ENCODE measurements at places on chromosomes 3 and 15.

- DNase-seq, result no peak
These were observed 29.7 kb downstream of the VGLL3 start for GRCh38 chr3:86961297-86961696.

GRCh38 chr3:44729384-44729910 lies at the start of gene ZNF501:
TSS of gene ZNF501 (plus strand) at chr3:44729635. CDS start at chr3:44734422, 4,787 bp downstream.
- peak; percentile 77 for DNase-seq

DNA sequence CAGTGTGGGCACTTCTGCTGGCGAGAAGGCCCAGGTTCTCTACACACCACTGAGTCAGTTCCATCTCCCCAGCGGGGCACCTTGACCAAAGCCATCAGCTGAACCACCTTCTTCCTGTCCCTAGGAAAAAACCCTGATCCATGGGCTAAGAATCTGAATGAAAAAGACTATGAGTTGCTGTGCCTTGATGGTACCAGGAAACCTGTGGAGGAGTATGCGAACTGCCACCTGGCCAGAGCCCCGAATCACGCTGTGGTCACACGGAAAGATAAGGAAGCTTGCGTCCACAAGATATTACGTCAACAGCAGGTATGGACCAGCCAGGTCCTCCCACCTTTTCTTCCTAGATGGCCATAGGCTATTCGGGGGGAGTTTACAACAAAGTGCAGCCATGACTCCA lies 29.1 kb downstream of the TF start:
- no peak for DNase-seq

DNA sequence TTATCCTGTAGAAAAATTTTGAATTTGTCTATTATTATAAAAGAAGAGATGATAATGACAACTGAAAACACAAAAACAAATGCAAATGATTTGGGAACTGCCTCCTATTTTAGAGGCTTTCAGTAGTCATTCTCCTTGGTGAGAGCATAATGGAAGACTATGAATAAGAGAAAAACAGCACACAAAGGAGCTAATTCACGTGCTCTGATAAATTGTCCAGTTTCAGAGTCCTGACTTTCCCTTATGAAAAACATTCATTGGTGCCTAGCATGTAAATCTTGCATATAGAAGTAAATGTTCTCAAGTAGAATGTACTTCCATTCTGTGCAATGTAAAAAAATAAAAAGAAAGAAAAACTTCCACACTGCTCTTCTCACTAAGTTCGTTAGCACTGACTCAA lies 206.1 kb downstream of the IL5RA start:
- no peak for DNase-seq

DNA sequence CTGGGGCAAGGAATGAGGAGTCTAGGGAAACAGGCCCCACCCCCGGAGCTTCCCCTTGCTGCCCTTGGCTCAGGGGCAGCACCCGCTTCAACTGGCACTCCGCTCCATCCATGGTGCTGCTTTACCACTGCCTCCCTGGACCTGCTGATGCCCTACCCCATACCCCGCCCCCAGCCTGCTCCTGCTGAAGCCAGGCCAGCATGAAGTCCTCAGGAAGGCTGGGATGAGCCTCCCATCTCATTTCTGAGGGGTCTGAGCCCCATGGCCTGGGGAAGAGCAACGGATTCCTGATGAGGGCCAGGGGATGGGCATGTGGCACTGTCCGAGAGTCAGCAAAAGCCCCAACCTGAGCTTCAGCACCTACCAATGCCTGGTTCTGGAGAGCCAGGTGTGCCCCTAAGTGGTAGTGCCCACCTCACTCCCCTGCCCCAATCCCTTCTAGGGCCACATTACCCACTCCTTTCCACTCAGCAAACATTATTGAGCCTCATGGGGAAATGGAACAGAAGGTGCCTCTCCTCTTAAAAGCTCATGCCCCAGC lies 21.0 kb downstream of the SEC61A1 start:
- DNase-seq, result no peak

GRCh38 chr3:104787306-104787705 lies 579.4 kb upstream of the ALCAM start:
- DNase-seq, result no peak

DNA sequence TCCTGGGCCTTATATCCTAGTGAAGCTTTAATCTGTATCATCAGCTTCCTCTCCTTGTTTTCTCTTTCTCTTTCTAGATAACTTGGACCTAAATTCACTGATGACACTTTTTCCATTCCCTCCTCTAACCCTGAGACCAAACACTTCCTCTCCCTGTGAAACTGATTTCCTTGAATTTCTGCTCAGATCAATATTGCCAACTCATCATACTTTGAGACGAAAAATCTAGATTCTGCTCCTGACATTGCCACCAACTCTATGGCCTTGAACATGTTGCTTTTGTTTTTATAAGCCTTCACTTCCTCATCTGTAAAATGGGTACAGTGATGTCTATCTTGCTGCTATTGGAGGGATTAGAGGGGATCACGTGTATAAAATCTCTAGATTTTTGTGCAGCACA lies 42.7 kb upstream of the RASGRF1 start:
- no peak for DNase-seq

GRCh38 chr3:14238356-14238755 lies 59.7 kb downstream of the LSM3 start:
- no peak for DNase-seq

- DNase-seq, result no peak
These were observed 132.8 kb downstream of the KCNAB1 start for GRCh38 chr3:156253150-156253549.

GRCh38 chr15:29569533-29570092 lies 252.7 kb downstream of the TJP1 start:
- DNase-seq, result no peak

DNA sequence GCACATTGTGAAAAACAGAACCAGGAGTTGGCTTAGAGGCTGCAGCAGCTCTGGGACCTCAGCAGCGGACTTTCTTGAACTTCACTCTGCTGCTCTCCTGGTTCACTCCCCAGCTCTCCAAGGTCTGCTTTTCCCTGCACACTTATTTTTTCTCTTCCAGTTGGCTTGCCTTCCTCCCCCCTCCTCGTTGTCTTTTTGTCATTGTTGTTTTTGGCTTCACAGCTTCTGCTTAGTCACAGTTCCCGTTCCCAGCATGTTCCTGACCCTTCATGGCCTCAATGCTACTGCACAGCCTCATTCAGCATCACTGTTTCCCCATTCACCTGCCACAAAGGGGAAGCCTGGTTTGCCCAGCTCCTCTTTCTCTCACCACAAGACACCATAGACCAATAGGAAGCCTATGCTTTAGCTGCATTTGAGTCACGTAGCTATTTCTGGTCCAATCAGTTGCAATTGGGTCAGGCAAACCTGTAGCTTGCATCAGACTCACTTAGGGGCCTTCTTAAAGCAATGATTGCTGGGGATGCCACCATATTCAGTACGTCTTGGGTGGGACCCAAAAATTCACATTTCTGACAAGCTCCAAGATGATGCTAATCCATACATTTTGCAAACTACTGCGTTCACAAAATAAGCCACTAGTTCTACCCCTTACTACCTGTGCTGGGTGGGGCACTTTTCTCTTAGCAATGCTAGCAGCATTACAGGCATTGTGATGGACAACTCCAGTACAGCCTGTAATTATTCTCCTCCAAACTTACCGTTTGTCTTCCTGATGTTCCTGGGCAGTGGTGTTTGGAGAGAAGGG lies 7.8 kb upstream of the SUMF1 start:
- no peak for DNase-seq

- no peak for DNase-seq
These were observed 36.1 kb upstream of the XIRP1 start for GRCh38 chr3:39228496-39228895.

DNA sequence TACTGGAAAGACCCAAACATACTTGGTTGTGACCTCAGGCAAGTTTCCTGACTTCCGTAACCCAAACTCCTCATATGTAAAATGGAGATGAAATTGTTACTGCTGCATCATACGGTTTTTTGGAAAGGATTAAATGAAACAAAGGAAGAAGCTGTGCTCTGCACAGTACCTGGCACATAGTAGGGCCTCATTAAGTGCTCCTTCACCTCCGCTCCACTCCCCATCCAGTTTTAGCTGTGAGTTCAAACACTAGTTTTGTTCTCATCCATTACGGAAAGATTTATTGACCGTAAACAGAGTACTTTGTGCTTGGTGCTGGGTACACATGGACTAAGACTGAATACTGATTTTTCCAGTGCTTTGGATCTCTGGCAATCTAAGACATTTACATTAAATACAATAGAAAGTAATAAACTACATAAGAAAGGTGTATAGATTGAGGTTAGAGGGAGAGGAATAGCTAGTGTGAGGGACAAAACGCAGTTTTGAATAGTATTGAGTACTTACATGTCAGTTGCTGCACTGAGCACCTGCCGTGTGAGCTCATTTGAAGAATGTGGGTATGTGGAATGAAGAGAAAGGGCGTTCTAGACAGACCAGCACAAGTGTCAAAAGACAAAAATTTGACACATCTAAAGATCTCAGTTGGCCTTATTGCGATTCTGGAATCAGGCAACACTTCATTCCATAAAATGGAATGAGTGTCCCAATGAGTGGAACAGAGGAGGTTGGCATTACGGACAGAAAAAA lies 594 bp upstream of the ICE2 start:
- no peak for DNase-seq

- DNase-seq, result no peak
These were observed 46.8 kb downstream of the OR5H15 start for GRCh38 chr3:98213276-98213675.

DNA sequence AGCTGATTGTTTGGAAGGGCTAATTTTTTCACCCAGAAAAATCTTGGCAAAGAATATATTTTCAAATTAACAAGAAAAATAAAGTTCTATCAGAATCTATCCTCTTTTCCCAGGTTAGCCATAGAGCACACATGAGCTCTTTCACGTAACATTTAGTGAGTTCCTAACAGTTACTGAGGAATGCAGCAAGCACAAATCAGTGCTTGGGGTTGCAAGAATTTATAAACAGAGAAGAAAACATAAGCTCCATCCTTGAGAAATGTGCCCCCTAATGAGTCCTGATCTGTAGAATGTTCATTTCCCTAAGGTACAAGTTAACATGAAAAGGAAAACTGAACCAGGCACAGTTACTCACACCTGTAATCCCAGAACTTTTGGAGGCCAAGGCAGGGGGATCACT lies 13.9 kb downstream of the EOGT start:
- DNase-seq, result no peak

GRCh38 chr3:45125550-45126026 lies 20.6 kb downstream of the CDCP1 start:
- no peak for DNase-seq

- no peak for DNase-seq
These were observed 415.4 kb downstream of the MAGI1 start for GRCh38 chr3:65623362-65623761.

Measured in DMS79 (cell line).